ENCODE measurements at places on chromosomes 7 and 10.

- DNase-seq: no peak
These were observed 22.9 kb downstream of the TMEM273 start for GRCh38 chr10:49165259-49165658.

- no peak for DNase-seq
These were observed 87.3 kb upstream of the TRIL start for GRCh38 chr7:29045258-29046086.

DNA sequence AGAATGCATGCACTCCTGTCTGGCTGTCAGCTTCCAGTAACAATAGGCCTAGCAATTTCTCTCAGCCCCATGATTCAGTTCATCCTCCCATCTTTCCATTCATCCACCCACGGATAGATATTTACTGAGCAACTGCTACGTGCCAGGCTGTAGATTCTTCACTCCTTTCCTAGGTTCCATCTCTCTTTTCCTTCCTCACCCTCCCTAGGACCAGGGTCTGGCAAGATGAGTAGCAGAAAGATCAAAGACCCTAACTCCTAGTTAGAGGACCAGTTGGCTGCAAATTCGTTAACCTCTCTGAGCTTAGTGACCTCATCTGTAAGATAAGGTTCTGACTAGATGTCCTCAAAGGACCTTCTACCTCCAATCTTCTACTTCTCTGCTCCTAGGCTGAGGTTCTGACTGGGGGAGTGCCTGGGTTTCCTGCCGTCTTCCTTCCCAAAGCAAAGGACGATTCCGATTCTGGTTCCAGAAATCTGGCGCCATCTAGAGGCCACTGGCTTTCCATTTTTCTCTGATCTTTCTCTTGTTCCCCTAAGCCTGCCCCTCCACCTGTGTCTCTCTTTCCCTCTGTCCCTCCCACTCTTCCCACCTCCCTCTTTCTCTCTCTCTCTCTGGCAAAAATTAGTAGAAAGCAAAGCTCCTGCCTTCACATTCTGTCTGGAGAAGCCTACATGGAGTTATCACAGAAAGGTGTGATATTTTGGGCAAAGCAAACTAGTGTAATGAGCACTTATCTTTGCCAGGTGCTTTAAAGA lies 26.2 kb downstream of the TBATA start:
- peak; percentile 55 for DNase-seq

DNA sequence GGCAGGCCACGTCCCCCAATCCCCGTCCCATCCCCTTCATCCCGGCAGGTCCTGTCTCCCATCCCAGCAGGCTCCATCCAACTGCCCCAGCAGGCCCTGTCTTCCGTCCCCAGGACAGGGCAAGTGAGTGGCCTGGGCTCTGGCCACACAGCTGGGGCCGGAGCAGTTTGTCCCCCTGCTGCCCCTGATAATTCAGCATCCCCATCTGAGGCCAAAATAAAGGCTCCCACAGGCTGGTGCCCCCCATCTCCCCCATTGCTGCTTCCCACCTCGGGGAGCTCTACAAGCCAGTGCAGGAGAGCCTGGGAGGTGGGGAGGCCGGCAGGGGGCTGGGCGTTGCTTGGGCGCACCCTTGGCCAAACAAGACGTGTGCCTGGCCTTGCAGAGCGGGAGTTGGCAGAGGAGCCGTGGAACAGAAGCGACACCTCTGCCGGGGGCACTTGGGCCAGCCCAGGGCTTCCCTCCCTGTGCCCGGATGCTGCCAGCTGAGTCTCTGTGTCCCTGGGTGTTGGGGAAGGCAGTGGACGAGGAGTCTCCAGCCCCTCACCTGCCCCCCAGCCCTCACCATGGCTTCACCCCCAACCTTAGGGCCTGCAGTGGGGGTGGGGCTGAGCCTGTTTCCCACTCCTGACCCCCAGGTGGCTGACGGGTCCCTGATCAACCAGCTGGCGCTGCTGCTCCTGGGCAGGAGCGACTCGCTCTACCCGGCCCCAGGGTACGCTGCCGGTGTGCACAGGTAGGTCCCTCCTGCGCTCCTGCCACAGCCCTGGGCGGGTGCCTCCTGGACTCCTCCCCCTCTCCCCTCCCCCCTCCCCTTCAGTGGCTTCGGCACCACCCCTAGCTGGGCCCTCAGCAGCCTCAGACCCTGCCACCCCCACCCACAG lies 14.0 kb downstream of the AP5Z1 start:
- DNase-seq: no peak

- no peak for DNase-seq
These were observed 282.5 kb upstream of the NRP1 start for GRCh38 chr10:33616956-33617355.

DNA sequence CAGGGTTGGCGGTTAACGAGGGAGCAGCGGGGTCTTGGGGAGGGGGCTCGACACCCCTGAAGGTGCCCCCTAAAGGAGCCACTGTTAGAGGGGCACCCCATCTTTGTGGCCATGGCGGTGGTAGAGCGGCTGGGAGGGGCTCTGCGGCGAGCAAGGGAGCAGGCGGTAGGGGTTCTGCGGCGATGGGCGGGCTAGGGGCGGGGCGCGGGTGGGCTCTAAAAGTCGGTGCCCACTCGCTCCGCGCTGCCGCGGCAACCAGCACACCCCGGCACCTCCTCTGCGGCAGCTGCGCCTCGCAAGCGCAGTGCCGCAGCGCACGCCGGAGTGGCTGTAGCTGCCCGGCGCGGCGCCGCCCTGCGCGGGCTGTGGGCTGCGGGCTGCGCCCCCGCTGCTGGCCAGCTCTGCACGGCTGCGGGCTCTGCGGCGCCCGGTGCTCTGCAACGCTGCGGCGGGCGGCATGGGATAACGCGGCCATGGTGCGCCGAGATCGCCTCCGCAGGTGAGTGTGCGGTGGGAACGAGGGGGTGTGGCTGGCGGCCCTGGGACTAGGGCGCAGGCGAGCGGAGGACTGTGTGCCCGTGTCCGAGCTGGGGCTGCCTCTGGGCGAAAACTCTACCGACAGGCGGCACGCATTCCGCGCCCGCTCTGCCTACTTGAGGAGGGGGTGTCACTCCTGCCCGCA lies at the start of gene MEST:
Gene MEST, plus strand, starts transcription at position 245 of the 682 bp plus-strand sequence. Its CDS starts 229 bp downstream, at position 474.
- peak; percentile 58 for DNase-seq

DNA sequence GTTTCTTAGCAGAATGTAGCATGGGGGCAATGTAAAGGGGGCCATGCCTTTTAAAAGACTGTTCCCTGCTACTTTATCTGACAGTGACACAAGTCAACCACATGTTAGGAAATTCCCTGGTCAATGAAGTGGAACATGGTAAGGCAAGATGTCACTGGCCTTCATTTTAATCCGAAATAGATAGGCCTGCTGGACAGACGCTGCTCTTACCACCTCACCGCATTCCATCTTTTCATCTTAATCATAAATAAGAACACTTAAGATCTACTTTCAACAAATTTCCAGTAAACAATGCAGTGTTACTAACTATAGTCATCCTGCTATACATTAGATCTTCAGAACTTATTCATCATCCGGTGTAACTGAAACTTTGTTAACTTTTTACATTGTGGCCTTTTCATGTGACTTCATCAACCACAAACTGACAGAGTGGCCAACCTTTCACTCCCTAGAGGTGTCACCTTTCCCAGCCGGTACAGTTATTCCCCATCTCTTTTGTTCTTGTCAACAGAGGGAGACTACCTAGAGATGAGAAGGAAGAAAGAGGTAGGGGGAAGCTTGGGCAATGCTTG lies 15.6 kb downstream of the ASB4 start:
- no peak for DNase-seq

DNA sequence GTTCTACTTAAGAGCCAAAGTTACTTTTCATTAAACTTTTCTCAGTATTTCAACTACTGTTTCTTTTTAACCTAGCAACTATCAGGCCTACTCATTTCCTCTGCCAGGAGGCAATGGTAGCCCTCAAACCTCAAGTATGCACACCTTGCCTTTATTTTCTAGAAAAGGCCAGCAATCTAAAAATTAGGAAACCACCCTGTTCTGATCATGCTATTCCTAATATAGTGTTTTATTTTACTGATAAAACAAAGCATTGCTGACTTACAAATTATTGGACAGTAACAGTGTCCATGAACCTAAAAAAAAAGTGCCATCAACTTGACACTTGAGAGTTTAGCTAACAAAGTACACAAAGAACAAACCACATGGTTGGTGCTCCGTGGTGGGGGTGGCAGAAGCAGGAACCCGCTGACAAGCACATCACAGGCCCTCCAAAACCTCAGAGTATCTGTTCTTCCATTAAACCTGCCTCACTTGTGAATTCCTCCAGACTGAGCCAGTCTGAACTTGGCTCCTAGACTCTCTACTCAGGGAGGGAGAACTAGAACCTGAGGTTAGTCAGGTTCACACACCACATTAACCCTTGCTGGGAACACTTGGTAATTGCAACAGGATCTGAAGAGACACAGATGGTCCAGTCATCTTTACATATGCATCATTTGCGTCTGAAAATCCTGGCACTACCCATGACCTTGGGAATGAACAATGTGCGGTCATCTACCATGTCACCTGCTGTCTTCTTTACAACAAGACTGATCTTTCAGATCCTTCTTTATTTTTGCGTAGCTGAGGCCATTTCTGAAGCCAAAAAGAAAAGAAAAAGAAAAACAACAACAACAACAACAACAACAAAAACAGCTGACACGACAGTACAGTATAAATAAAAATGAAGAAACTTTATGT lies 31.9 kb downstream of the PIP4K2A start:
- DNase-seq: no peak

DNA sequence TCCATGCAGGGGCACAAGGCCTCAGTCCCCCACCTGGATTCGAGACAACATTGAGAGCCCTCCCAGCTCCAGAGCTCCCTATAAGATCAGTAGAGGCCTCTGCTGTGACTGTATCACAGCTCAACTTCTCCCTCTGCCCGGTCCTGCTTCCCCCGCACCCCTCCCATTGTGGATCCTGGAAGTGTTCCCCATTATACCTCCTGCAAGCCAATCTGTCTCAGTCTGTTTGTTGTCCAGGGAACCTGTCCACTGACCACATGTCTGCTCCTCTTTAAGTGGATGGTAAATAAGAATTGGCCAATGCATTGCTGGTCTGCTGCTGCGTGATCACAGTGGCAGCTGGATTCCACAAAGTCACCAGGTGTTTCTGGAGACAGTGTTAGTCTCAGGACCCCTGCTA lies 259.7 kb upstream of the HABP2 start:
- DNase-seq: no peak

DNA sequence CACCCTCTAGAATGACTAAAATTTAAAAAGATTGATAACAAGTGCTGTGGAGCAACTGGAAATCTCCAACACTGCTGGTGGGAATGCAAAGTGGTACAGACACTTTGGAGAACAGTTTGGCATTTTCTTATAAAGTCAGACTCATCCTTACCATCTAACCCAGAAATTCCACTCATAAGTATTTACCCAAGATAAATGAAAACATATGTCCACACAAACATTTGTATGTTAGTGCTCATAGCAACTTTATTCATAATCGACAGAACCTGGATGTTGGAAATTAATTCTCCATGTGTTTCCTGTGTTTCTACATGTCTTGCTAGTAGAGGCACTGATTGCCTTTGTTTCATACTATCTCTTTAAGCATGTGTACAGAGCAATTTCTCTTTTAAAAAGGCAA lies 282.4 kb downstream of the AHR start:
- no peak for DNase-seq

DNA sequence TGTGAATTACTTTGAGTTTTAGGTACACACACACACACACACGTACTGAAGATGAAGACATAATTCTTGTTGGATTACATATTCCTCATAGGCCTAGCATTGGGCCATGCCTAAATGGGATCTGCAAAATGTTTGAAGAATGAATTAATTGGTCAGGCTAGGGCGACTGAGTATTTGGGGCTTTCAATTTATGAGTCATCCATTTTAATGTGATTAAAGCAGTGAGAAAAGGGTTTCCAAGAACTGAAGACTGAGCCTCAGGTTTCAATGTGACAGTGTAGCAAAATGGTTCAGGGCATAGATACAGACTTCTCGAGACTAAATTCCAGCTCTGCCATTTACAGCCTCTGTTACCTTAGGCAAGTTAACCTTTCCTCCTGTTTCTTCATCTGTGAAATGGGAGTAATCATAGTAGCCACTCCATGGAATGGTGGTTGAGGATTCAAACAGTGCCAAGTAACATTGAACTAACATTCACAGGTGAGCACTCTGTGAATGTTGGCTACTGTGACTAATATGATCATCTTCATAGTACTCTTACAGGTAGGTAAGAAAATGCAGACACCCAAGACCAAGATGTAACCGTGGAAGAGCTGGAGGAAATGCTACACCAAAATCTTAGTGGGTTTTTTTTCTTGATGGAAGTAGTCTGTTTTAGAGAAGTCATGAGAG lies 7.6 kb downstream of the BPGM start:
- DNase-seq: no peak

- no peak for DNase-seq
These were observed 55.0 kb downstream of the PRTFDC1 start for GRCh38 chr10:24897326-24897926.

Data from NCI-H1105 (cell line).